Peyer's patch (tissue), 4 donors: ENCODE measurements at places on chromosomes 2 and 18. TPM values are rescaled to one million over a fixed set of nuclear protein-coding genes. Genes with fewer than 3 reads are reported as not detected.

Gene TLX2
- not detected for total RNA-seq

Gene BARD1
- total RNA-seq = 7.2 TPM

Gene GLI2
- total RNA-seq = 0.94 TPM

Gene DBI
- 189 TPM for total RNA-seq

Gene FIGN
- total RNA-seq = 8.3 TPM

Gene ZBTB7C
- 15.7 TPM for total RNA-seq

Gene TUBB8B
- total RNA-seq = not detected

Gene GALNT5
- 7.8 TPM for total RNA-seq

DNA sequence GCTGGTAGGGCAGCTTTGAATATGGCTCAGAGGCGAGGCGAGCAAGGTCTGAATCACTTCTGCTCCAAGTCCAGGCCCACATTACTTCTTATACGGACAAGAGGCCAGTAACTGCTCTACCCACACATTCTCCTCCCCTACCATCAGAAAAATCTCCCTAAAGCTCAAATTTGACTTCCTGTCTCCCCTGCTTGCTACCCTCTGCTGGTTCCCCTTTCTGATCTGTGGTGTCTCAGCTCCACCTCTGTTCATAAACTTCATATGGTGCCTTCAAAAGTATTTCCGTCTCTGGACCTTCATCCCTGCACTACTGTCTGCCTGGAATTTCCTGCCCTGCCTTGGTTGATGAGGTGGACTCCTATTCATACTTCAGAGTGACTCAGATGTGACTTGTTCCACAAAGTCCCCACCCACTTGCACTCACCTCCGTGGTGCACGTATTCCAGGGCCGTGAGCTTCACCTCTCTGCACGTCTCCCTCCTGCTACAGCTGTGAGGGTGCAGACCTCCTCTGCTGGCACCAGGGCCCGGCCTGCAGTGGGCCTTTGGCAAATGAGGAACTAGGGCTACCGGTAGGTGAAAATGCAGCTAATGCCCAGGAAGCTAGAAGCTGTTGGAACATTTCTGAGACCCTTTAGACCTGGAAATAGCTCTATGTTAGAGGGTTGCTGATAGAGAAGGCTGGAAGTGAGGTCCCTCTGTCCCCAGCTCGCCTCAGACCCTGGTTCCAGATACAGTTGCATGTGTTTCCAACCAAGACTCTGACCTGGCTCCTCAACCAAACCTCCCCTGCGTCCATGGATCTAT is 24.6 kb upstream of the KCMF1 start:
- H3K36me3 ChIP-seq = no peaks in the 10 kb centered on the region
- H3K4me1 ChIP-seq = no peaks in the 10 kb centered on the region
- H3K4me3 ChIP-seq = peak overlapping the region; percentile 27
- DNase-seq = peak; percentile 70

DNA sequence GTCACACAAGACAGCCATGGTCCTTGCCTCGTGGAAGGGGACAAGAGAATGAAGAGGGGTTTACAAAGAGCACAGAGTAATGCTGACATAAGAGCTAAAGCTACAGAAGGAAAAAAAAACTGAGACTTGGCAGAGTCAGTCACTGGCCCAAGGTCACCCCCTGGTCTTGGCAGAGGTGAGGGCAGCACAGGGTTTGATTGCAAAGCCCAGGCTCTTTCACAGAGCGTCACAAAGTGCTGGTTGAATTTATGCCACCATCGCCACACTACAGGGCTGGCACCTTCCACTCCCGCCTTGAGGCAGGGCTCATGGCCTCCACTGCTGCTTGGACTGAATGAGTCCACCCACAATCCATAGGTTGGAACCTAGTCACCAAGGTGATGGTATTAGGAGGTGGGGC is 190.2 kb downstream of the INHBB start:
- no peak for DNase-seq
- no peak overlapping the region for H3K4me3 ChIP-seq
- no peaks in the 10 kb centered on the region for H3K36me3 ChIP-seq
- H3K27ac ChIP-seq = no peak overlapping the region
- no peaks in the 10 kb centered on the region for H3K27me3 ChIP-seq
- no peaks in the 10 kb centered on the region for H3K4me1 ChIP-seq

GRCh38 chr18:68267583-68267982 is 447.3 kb downstream of the TMX3 start:
- H3K36me3 ChIP-seq = no peaks in the 10 kb centered on the region
- H3K27ac ChIP-seq = no peak overlapping the region
- H3K4me3 ChIP-seq = no peak overlapping the region
- no peaks in the 10 kb centered on the region for H3K27me3 ChIP-seq
- DNase-seq = no peak

- no peaks in the 10 kb centered on the region for H3K27me3 ChIP-seq
- H3K4me1 ChIP-seq = peaks cover 3% of the 10 kb centered on the region
- H3K36me3 ChIP-seq = no peaks in the 10 kb centered on the region
- H3K27ac ChIP-seq = no peak overlapping the region
Observed at GRCh38 chr2:120675460-120676130, 60.1 kb upstream of the GLI2 start.

DNA sequence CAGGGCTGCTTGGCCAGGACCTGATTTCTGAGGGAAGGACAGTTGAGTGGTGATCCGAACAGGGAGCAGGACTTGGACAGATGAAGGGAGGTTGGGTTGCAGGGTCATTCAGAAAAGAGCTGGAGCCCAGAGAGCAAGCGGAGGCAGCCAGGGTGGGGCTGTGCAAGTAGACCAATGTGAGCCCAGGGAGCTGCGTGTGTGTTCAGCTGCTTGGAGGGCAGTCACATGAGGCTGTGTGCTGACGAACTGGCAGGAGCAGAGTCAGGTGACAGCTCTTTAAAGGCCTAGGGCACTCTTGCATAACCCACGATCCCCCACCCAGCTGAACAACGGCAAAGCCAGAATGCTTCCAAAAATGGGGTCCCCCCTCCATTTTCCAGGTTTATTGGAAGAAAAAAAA is 4.6 kb upstream of the MLPH start:
- no peak overlapping the region for H3K4me3 ChIP-seq
- DNase-seq = peak; percentile 79
- H3K4me1 ChIP-seq = peaks cover 26% of the 10 kb centered on the region
- peaks cover 9% of the 10 kb centered on the region for H3K27me3 ChIP-seq
- H3K36me3 ChIP-seq = no peaks in the 10 kb centered on the region

DNA sequence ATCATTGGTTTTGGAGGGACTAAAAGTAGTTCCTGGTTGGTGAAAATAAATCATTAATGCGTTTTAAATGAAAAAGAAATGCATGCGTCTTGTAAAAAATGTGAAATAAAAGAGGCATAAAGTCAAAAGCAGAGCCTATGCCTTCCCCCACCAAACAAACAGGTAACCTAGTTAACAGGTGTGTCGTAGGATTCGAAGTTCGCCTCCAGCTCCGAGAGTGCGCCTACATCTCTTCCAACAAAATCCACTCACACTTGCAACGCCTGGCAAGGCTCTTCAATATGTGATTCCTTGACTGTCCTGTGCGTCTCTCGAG is 677 bp upstream of the SMAD4 start:
- peak overlapping the region; percentile 97 for H3K27ac ChIP-seq
- no peaks in the 10 kb centered on the region for H3K4me1 ChIP-seq
- H3K27me3 ChIP-seq = no peaks in the 10 kb centered on the region
- H3K4me3 ChIP-seq = peak overlapping the region; percentile 58
- H3K36me3 ChIP-seq = no peaks in the 10 kb centered on the region

DNA sequence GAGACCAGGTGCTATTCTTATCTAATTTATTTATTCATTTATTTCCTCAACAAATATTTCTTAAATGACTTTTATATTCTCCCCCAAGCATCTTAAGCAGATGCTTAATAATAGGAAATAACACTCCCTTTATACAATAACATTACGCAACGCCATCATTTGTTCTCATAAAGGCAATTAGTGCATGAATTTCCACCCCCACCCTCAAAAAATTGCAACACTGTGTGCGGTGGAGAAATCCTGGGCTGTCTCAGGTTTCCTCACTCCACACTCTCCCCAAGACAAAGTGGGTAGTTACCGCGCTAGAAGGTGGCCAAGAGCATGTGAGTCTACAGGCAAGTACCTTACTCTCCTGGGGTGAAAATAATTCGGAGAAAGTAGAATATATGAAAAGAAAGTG is 37.0 kb upstream of the CTDP1 start:
- H3K36me3 ChIP-seq = no peaks in the 10 kb centered on the region
- DNase-seq = no peak
- no peaks in the 10 kb centered on the region for H3K27me3 ChIP-seq
- H3K4me3 ChIP-seq = no peak overlapping the region
